HuH-7 (cell line): ENCODE measurements at places on chromosomes 6 and 20.

DNA sequence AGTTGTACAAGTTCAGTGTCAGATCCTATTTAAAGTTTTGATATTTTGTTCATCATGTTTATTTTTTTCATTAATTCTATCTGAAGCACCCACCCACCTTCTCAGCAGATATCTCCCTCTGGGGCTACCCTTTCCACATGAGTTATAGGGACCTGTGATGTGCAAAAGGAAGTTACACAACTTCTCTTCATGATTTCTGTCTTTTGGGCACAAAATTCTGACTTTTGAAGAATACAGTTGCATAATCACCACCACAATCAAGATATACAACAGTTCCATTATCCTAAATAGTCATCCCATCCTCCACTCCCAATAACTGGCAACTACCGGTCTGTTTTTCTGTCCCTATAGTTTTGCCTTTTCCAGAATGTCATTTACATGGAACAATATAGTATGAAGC, 13.8 kb upstream of the FUCA2 start:
- no peak for DNase-seq

DNA sequence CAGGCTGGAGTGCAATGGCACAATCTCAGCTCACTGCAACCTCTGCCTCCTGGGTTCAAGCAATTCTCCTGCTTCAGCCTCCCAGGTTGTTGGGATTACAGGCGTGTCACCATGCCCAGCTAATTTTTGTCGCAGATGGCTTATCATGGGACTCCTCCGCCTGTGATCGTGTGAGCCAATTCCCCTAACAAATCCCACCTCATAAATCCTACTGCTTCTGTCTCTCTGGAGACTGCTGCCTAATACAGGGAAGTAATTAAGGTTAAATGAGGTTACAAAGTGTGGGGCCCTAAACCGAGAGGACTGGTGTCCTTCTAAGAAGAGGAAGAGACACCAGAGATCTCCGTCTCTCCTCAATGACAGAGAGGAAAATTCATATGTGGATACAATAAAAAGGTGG, 52.0 kb downstream of the TRPC4AP start:
- no peak for DNase-seq

GRCh38 chr6:166596776-166597507, 10.5 kb upstream of the RAMACL start:
- no peak for DNase-seq

- DNase-seq, result no peak
Observed at GRCh38 chr6:165704045-165704748, 41.2 kb upstream of the PDE10A start.

DNA sequence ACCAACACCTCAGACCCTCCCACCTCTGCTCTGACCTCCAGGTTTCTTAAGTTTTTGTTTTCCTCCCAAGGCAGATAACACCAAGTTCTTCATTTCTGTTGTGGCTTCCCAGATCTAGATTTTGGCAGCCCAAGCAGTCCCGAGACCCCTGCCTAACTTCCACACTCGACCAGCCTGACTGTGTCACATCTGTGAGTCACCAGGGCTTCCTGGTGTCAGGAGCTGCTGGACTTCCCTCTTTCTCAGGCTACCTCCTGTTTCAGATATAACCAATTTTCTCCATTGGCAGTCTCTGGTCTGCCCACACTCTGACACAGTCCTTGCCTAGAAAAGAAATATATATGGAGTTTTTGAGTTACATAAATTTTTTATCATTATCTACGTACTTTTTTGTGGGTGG, 46.1 kb upstream of the CCN6 start:
- no peak for DNase-seq

DNA sequence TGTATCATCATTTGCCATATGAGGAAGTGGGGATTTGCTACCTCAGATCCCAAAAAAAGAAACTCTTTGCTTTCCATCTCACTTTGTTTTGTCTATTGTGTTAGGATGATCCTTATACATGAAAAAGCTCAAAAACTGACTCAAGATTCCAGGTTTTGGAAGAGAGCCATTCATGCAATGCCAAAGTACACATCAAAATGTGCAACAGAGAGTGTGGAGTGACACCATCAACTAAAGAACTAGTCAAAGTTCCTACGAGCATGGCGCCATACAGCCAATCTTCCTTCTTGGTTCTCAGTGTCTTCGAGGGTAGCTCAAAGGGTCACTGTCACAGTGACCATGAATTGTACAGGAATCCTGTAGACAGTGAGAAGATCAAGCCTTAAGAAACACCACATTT, 255.8 kb upstream of the SASH1 start:
- DNase-seq, result no peak

DNA sequence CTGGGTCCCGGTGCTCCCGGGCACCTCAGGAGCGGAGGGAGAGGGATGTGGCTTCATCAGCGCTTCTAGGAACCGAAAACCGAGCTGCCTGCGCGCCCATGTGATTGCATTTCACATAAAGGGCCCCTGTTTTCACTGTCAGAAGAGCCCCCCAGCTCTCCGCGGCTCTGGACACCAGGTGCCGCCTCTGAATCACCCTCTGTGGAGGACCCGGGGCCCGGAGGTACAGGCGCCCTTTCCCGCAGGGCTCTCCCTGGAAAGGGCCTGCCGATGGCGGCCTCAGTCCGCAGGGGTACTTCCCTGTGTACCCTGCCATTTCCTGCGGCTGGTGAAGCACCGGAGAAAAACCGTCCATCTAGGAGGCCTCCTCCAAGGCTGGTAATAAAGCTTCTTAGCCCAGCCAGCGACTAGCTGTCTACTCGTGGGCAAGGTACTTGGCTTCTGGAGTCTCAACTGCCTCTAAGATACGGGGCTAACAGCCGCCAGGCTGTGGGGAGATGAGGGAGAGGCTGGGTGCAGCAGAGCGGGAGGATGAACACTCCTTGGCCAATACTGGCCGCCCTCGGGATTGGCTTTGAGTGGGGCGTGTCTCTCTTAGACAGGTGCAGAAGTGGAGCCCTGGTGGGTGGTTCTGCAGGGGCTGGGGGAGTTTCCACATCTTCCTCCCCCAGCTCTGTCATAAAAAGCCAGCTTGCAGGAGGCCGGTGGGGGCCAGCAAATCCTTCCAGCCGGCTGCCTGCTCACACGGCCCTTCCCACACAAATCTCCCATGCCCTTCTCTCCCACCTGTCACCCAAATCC, 1.6 kb downstream of the PPP1R16B start:
- DNase-seq, result no peak

- DNase-seq, result no peak
Observed at GRCh38 chr6:79847426-79847825, 99.9 kb downstream of the ELOVL4 start.

GRCh38 chr6:62328607-62329006, 42.6 kb upstream of the KHDRBS2 start:
- no peak for DNase-seq

DNA sequence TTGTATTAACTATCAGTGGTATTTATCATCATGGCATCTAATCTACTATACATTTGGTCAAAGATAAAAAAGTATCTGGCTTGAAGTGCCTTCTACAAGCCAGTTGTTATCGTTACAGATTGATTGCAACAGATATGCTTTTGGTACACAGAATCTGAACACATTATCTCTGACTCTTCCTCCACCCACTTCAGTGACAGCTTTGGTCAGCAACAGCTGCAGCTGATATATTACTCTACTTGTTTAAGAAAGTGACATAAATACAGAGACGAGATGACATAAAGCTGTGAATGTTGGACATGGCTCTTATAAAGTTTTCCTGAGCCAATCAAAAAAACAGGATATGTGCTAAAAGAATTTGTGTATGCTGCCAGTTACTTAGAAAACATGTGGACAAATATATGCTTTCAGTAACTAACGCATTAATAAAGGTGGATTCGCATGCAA, 77.6 kb downstream of the HIVEP2 start:
- DNase-seq, result no peak

DNA sequence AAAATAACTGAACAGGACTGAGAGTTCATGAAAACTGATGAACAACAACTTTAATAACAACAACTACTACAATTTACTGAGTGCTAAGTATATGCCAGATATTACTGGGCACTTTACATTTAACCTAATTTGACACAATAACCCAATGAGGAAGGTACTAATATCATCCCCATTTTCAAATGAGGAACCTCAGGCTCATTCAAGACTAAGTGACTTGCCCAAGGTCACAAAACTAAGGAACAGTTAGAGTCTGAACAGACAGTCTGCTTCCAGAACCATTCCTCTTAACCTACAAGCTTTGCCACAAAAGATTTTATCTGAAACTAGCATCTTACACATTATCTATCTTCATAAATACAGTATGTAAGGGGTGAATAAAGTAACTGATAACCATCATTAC, 10.6 kb upstream of the NDRG3 start:
- DNase-seq, result no peak

DNA sequence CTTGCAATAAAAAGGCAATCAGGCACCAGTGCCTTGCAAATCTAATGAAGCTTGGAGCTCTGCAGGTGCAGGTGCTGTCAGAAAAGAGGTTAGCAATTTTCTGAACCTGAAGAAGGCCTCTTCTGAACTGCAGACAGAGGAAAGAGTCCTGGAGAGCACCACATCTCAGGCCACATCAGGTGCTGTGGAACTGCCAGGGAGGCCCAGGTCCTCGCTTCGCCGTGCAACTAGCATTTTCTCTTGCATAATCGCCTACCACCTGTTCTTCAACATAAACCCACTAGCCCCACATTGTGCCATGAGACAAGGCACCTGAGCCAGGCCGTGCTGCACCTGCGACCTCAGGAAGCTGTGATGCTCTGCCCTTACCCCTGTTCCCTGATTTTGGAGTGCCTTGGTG, 187.6 kb downstream of the DTNBP1 start:
- DNase-seq, result no peak

- no peak for DNase-seq
Observed at GRCh38 chr6:82766476-82766875, 299.2 kb downstream of the UBE3D start.

DNA sequence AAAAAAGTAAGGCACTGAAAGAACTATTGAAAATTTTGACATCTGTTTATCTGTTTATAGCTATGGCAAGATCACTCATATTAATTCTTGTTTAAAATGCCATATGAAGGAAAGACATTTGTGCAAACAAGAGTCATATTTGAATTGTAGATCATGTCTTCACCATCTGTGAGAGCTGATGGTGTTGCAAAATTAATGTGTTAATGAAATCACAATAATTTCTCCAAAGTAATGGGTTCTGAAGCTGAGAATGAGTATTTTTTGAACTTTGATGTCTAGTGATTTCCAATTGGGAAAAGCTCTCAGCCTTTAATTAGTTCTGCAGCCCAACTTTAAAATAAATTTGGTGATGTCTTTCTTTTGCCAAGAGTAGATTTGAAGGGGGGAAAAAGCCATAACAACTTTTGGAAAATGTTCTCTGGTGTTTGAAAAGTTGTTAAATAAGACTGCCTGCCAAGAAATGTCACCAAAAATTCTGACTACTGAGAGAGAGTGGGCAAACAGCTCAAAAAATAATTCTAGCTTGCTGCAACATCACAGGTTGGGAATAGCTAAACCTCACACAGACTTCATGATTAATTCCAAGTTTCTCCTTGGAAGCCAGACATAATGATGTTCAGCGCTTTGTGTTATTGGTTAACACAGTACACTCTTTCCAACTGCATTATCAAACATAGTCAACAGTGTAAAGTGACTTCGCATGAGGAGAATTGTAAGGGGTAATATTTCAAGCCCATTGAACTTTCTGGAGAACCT, 142.6 kb downstream of the SOBP start:
- no peak for DNase-seq

- peak; percentile 39 for DNase-seq
Observed at GRCh38 chr20:54067606-54068174, 2.7 kb downstream of the BCAS1 start.

DNA sequence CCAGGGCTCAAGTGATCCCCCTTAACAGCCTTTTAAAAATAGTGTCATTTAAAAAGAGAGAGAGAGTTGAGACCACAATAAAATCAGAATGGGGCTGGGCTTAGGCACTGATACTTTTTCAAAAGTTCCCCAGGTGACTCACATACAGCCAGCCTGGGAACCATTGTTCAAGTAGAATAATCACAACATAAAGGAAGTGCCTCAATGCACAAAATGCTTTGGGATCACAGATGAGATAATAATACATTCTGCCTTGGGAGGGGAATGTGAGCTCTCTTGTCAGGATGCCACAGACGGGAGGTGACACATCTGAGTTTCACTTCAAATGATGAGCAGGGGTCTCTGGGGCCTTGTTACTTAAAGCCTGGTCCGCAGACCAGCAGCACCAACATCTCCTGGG, 34.0 kb upstream of the GABRR1 start:
- no peak for DNase-seq

- no peak for DNase-seq
Observed at GRCh38 chr20:2137552-2138201, 36.0 kb downstream of the STK35 start.

- no peak for DNase-seq
Observed at GRCh38 chr6:105174512-105174911, 5.3 kb downstream of the POPDC3 start.

GRCh38 chr6:164151161-164152120, 736.9 kb downstream of the QKI start:
- DNase-seq, result no peak

DNA sequence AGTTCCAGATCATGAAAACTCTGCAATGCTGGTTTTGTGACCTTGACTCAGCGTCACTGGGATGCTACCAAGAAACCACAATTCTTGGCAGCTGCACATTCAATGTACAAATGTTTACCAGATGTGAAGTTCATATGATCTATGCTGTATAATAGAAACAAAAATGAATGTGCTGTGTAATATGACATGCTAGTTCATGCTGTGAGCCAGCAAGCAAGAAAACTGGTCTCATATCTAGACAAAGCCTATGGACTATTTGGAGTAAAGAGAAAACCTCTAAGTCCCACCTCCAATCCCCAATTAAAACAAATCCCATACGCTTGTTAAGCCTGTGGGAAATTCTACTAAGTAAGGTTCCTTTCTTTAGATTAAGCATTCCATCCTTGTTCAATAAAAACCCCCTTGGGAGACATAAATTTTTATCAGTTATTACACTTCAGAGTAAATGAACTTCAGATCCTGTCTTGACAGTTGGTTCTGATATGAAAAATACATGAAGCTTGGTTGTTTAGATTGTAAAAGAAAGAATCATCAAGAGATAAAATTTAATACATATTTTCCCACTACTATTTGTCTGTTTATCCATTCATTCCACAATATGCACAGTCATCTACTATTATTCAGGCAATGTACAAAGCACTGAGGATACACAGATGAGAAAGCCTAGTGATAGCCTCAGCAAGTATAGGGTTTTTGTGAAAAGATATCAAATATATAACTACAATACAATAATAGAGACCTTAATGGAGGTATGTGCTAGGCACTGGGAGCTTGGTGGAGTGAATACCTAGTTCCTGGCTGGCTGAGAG, 20.1 kb downstream of the COL21A1 start:
- DNase-seq, result no peak

- DNase-seq, result no peak
Observed at GRCh38 chr6:49646942-49647341, 10.3 kb upstream of the RHAG start.
